NCI-H748 treated with DMSO at 0.1 percent for 48 hours (cell line): ENCODE measurements at places on chromosomes 7 and 10.

DNA sequence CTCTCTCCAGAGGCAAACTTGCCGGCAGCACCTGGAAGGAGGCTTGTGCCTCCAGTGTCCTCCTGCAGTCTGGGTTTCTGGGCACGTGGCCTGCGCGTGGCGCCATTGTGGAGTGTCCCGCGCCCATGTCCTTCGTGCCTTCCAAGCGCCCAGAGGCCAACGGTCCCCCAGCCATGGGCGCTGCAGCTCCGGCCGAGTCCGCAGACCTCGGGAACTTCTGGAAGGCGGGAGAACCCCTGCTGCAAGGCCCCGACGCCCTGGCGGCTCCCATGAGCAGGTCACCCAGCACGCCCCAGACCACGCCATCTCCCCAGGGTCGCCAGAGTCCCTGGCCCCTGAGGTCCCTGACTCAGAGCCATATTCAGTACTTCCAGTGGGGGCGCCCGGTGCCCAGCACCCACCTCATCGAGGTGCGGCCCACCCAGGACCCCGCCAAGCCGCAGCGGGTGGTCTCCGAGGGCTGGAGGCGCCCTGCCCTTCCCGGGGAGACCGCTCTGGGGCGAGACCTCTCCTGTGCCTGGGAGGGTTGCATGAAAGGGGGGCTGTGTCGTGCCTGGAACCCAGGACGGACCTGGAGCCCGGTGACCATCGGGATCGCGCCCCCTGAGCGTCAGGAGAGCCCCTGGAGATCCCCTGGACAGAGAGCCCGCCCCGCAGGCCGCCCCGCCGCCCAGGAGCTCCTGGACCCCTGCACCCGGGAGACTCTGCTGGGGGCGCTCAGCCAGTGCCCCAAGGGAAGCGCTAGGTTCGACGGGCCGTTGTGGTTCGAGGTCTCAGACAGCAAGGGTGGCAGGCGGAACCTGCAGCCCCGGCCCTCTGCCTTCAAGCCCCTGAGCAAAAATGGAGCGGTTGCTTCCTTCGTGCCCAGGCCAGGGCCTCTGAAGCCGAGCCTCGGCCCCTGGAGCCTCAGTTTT lies at the start of gene POM121L12:
TSS of gene POM121L12 (plus strand) at position 135 of the 914 bp plus-strand sequence. CDS start at position 174, 39 bp downstream.
- DNase-seq, result no peak

DNA sequence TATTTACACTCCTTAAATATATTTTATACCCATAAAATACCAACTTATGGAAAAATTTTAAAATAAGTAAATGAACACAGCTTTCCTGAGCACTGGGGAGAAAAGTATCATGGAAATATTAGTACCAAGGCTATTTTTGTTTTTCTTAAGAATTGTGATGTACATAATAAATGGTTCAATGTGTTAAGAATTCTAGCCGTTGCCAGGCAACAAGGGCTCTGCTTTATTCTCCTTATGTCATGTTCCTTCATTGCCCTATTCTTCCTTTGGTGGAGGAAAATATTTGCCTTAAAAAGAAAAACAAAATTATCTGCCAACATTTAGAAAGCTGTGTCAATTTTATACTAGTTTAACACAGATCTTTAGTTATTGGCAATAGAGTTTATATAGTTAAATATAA lies 2.6 kb upstream of the ZPBP start:
- no peak for DNase-seq

GRCh38 chr7:17404006-17404405 lies 105.6 kb downstream of the AHR start:
- no peak for DNase-seq

- no peak for DNase-seq
Measured at GRCh38 chr7:47924266-47924665, 24.0 kb downstream of the PKD1L1 start.

GRCh38 chr10:93514521-93514920 lies 18.1 kb downstream of the CEP55 start:
- no peak for DNase-seq

DNA sequence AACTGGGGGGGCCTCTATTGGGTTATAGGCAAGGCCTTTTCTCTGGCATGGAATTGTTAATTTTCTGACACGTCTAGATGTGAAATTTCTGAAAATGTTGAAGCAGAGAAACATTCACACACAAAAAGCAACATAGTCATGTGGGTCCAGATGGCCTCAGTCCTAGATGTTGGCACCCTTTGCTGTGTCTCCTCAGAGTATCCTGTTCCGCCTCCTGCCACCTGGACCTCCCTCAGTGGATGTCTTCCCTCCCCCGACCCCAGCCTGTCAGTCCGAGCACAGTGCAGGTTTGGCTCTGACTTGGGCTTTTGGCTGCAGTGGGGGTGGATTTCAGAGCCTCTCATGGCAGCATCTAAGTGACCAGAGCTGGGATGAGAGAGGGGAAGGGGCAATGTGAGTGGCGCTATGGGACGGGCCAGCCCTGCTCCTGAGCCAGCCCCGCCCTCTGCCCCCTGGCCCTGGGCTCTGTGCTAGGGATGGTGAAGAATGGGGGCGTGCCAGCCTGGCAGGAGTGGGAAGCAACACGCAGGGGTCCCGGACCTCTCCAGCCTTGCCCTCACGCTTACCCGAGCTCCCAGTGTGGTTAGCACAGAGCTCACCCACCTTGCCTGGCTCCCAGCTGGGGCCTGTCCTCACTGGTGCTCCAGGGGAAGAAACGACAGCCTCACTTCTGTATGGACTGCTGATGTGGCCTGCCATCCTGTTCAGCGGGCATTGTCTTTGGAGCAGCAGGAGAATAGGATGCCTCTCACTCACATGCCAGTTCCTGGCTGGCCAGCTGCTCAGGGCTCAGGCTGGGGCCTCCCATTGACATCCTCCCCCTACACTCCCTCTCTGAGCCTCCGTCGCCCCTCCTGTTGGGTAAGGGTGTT lies 6.2 kb downstream of the ATP6V0E2 start:
- DNase-seq, result no peak

GRCh38 chr10:6738112-6738768 lies 158.2 kb upstream of the PRKCQ start:
- DNase-seq, result no peak
